ENCODE measurements at places on chromosomes 2 and 18.

DNA sequence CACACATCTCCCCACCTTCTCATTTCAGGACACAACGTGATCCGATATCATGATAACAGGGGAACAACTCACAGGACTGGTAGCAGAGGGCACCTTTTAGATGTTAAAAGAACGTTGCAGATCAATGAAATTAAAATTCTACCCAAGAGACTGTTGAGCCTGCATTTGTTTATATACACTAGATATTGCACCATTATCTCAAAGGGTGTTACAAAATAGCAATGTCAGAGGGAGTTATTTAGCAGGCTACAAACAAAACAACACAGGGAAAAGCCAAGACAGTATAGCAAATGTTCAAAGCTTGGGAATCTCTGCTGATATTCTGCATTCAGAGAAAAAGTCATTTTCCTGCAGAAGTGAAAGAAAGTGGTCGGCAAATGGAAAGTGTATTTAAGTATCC lies 139.5 kb downstream of the MYO5B start:
- DNase-seq: no peak

GRCh38 chr2:73928963-73929347 lies 2.3 kb downstream of the DGUOK start:
- no peak for DNase-seq

GRCh38 chr2:129864719-129865118 lies 114.7 kb upstream of the RAB6C start:
- DNase-seq: no peak

DNA sequence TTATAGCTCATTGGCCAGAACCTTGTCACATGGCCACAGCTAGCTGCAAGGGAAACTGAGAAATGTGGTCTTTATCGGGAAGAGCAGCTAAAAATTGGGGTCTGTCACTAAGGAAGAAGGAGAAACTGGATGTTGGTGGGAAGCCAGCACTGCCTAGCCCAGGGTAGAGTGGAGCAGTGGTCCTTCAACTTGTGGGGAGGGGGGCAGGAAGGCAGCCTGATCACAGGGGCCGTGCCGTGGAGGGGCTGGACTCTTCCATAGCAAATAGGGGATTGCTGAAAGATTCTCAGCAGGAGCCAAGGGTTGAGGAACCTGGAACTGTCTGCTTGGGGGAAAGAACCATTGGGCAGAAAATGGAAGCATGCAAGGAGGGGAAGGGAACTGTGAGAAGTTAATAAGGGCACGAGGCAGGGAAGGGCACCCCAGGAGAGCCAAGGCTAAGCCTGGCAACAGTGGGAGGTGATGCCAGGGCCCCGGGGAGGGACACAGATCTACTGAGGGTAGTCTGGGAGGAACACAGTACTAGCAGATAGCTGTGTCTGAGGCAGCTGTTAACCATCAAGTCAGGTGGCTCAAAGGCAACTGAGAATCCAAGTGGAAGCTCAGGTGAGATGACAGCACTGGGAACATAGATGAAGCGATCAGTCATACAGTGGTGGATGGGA lies 5.9 kb upstream of the NEURL3 start:
- DNase-seq: no peak

GRCh38 chr2:159617646-159618045 lies 1.3 kb upstream of the BAZ2B start:
- DNase-seq: no peak

- DNase-seq: no peak
Measured at GRCh38 chr18:22974001-22974400, 40.9 kb downstream of the RBBP8 start.

- no peak for DNase-seq
Measured at GRCh38 chr2:145304501-145304900, 784.6 kb upstream of the ZEB2 start.

DNA sequence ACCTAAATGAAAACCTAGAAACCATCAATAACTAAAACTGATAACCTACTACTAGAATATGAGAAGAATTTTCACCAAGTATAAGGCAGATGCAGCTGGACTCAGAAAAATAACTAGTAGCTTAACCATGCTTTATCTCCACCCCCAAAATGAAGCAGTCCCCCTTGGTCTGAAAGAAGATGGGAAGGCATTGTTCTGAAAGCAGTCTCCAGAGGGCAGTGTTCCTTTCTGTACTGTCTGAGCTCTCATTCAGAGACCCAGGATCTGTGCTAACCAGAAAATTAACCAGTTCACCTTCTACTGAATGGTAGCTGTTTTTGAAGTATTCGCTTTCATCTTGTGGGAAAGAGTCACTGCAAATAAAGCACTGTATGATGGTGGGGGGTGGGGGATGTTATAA lies 273.0 kb downstream of the PDE11A start:
- DNase-seq: no peak

- no peak for DNase-seq
Measured at GRCh38 chr2:136653861-136654260, 111.5 kb upstream of the THSD7B start.

- DNase-seq: no peak
Measured at GRCh38 chr2:1672738-1673137, 71.6 kb downstream of the PXDN start.

DNA sequence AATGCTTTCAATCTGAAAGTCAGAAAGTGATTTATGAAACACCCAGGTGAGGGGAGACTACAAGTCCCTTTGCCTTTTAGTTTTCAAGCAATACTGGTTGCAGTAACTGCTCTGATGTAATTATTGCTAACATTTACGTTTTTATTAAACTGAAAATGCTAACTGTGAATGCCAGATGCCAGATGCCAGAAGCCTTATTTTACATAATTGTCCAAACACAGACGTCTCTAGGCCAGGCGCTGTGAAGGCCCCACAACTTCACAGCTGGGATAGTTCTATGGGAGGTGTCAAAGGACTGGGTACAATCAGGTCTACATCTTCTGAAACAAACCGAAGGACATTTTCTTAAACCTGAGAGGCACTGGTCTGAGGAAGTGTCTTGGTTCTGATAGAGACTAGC lies 27.5 kb upstream of the MSGN1 start:
- DNase-seq: no peak

- DNase-seq: no peak
Measured at GRCh38 chr2:170530284-170530745, 184.8 kb upstream of the SP5 start.

DNA sequence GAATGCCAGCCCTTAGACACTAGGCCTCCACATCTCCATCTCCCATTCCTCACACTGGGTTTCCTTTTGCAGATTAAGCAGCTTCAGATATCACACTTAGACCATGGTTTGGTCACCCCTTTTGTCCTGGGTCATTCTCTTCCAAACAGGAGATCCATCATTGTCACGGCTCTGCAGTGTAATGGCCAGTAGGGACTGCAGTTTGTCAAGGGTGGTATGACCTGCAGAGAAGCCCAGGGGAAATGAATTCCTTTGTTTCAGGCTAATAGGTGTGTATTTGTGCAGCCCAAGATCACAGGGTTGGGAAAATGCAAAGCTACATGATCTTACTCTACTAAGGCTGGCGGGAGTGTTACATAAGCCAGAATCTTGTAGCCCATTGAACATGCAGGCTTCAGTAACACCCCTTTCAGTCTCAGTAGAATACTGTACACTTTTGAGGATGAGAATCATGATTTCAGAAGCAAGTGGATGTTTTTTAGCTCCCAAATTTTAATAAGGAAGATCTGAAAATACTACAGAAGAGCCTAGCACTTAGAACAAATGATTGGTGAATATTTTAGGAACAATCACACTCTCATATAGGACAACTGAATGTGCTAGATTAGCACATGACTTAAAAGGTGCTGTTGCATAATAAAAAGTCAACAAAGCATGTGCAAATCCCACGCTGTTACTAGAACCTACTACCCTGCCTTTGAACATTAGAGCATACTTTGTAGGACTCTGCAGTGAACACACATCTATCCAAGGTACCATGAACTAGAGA lies 24.0 kb upstream of the LPIN1 start:
- no peak for DNase-seq

DNA sequence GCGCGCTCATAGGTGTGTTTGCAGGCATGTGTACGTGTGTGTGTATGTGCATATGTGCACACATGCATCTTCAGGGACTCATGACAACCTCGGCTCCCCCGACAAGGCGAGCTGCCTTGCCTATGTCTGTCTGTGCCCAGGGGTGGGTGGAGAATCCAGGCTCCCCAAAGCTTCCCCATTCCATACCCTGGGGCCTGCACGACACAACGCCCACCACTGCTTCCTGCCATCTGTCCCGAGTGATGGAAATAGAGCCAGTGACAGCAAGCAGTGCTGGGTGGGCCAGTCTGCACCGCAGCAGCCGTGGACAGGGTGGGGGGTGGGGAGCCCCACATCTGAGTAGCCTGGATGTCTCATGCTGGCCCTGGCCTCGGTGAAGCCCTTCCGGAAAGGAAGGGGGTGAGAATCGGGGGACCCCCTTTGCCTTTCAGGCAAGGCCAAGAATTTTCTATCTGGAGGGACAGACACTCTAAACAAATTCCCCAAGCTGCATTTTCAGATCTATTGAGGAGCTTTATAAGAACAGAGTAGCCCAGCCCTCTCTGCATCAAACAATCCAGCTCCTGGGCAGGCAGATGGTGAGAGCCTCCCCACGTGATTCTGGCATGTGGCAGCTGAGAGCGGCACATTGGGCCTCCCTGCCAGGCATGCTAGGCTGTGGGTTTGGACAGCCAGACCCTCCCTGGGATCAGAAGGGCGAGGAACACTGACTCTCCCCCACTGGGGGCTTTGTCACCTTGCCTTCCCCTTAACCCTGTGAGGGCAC lies 4.9 kb downstream of the KCNIP3 start:
- no peak for DNase-seq

- DNase-seq: no peak
Measured at GRCh38 chr2:233650981-233651380, 14.7 kb downstream of the UGT1A10 start.

DNA sequence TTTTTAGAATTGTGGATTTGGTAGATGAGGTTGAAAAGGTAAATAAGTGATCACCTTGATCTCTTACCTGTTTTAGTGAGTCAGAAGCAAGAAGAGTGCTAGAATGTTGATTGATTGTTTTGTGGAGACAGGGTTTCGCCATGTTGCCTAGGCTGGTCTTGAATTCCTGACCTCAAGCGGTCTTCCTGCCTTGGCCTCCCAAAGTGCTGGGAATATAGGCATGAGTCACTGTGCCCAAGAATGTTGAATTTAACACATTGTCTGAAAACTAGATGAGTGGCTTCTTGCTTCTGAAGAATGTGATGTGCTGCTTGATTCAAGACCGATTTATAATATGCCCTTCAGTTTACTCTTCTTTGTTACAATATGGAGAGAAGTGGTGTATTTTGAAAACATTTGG lies 121.3 kb downstream of the FMNL2 start:
- no peak for DNase-seq

DNA sequence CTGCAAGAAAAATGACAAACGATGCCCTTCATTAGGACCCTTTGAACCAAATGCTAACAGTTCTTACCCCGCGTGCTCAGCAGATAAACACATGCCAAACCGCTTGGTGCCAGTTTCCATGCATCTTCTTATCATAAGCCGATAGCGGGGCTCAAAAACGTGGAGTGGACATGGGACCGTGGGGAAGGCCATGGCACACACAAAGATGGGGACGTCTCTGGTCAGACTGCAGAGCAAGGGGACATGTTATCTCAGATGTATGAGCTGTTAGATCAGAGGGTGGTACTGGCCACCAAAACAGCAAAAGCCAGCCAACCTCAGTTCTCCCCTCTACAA lies 28.2 kb downstream of the LONRF2 start:
- DNase-seq: no peak

DNA sequence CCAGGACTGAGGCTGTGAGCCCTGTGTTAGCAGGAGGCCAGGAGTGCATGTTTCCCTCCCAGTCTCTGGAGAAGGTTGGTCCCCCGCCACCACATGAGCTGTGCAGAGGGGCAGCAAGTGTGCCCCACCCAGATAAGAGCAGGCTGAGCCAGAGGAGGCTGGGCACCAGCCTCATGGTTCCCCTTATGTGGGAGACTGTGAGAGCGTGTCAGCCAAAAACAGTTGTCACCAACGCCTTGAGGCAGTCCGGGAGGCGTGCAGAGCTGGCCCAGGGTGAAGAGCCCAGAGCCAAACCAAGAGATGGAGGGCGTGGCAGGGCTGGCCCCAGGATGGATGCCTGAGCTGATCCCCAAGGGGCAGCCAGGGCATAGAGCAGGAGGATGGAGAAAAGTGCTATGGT lies 128.7 kb upstream of the GLI2 start:
- DNase-seq: no peak

GRCh38 chr2:67733517-67733916 lies 329.3 kb downstream of the C1D start:
- no peak for DNase-seq

DNA sequence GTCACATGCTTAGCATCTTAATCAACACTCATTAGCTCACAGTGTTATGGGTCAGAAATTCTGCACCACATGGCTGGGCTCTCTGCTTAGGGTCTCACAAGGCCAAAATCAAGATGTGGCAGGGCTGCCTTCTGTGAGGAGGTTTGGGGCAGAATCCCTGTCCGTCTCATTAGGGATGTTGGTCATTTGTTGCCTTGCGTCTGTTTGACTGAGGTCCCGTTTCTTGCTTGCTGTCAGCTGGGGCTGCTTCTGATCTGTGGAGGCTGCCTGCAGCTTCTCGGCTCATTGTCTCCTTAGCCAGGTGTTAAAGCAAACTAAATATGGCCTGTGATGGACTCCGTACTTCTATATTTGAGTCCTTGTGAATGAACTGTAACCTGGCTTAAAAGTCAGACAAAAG lies 146.5 kb downstream of the NDUFA10 start:
- no peak for DNase-seq

- no peak for DNase-seq
Measured at GRCh38 chr2:205496370-205496769, 185.9 kb upstream of the NRP2 start.
